ENCODE measurements at places on chromosomes 16 and 17.

GRCh38 chr17:38947189-38947588, 20.0 kb downstream of the FBXO47 start:
- no peak for DNase-seq

- DNase-seq, result no peak
Measured at GRCh38 chr17:81287152-81287551, 8.0 kb downstream of the SLC38A10 start.

GRCh38 chr17:43608313-43608712, 53.4 kb downstream of the MEOX1 start:
- peak; percentile 79 for DNase-seq

DNA sequence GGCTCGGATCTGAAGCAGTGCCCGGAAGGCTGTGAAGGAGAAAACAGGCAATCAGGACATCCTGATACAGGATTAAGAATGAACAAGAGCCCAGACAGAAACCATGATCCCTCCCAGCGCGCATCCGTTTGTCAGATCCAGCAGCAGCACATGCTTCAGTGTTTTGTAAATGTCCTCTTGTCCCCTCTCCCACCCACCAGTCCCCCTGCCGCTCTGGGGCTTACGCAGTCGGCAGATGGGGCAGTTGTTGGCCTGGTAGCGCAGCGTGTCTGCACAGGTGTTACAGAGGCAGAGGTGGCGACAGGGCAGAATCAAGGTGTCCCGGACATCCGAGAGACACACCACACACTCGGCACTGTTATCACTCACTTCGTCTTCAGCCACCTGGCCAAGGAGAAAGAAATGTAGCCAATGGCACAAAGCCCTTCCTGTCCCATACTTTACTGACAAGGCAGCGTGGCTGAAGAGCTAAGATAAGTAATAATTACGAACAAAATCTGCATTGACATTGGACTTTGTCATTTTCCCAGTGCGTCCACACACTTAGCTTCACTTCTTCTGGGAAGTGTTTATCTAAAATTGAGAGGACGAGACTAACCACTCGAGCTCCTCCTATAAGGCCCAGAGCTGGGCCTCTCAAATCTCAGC, 20.7 kb upstream of the FOXJ1 start:
- DNase-seq, result no peak

DNA sequence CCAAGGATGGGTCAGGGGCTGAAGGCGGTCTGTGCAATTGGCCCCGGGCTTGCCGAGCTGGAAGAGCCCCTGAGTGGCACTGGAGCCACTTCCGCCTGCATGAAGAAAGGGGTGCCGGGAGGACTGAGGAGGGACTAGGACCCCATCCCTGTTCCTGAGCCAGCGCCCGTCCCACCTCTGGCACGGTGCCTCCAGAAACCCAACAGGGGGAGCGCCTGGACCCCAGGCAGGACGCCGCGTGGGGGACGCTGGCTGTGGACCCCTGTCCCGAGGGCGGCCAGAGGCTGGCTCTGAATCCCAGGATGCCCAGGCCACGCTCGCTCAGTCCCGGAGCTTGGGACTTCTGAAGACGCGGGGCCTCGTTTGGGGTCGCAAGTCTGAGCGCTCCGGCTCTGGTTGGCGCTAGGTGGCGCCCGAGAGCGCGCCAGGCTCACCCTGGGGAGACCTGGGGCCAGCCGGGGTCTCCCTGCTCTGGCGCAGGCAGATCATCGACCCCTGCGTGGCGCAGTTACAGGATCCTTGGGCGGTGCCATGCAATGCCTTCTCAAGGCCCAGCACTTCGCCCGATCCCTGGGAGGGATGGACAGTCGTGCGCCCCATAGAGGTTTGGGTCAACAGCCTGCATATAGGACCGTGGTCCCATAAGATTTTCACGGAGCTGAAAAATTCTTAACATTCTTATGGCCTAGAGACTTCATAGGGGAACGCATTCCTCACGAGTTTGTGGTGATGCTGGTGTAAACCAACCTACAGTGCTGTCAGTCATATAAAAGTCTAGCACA, 58.5 kb upstream of the CREBBP start:
- peak; percentile 63 for DNase-seq

DNA sequence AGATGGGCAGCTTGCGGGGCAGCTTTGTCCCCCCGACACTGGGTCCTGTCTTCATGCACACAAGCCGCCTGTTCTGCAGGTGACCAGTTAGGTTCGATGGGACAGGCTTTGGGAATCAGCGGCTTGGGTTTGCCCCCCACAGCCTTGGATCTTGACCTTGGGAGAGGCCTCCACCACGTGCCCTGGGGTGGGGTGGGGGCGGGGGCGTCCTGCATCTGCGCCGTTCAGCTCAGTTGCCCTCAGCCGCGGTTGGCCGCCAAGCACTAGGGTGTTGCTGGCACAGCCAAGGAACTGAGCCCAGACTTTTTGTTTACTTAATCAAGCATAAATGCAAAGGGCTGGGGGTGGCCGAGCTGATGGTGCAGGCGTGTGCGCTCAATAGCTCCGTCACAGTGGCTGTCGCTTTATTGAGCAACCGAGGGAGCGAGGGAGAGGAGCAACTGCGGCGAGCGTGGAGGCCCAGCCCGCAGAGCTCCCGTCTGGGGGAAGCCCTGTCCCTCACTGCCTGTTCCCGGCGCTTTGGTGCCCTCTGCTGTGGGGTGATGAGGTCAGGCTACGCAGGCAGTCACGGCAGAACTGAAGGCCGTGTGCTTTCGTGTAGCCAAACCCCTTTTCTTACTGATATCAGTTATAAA, 33.9 kb downstream of the JPH3 start:
- DNase-seq, result peak; percentile 85

- no peak for DNase-seq
Measured at GRCh38 chr16:30761427-30761927, 385 bp downstream of the CFAP119 start.

DNA sequence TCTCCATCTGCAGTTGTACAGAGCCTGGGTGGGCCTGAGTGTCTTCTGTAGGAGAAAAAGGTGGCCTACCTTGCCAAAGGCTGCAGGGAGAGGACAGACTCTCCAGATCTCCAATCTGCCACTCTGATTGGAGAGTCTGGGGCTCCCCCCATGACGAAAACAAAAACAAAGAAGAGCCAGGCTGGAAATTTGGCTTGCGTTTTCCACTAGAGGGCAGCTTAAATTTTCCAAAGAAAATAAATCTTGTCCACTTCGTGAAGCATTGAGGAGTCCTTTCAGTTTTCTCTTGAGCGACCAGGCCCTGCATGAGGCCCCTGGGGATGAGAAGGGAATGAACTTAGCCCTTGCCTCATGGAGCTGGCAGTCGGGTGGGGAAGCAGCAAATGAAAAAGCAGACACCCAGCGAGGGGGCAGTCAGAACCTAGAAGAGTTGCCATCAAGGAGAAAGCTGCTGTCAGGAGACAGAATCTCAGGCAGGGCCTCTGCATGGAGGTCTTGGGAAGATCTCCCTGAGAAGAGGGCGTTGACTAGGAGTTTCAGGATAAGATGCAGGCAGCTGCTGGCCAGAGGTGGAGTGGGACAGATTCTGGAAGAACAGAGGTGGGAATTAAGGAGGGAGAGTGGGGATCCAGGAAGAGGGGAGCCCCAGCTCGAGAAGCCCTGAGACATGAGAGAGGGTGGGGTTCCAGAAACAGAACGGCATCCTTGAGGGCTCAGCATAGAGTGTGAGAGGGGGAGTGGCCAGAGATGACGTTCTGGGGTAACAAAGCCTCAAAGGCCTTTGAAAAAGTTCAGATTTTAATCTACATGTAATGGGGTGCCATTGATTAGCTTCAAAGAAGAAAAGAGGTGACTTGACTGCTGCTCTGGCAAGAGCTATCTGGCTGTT, 8.4 kb upstream of the SHCBP1 start:
- no peak for DNase-seq

GRCh38 chr16:56347166-56347565, 78.2 kb downstream of the AMFR start:
- no peak for DNase-seq

- peak; percentile 36 for DNase-seq
Measured at GRCh38 chr17:29291163-29291752, 2.7 kb downstream of the NUFIP2 start.

DNA sequence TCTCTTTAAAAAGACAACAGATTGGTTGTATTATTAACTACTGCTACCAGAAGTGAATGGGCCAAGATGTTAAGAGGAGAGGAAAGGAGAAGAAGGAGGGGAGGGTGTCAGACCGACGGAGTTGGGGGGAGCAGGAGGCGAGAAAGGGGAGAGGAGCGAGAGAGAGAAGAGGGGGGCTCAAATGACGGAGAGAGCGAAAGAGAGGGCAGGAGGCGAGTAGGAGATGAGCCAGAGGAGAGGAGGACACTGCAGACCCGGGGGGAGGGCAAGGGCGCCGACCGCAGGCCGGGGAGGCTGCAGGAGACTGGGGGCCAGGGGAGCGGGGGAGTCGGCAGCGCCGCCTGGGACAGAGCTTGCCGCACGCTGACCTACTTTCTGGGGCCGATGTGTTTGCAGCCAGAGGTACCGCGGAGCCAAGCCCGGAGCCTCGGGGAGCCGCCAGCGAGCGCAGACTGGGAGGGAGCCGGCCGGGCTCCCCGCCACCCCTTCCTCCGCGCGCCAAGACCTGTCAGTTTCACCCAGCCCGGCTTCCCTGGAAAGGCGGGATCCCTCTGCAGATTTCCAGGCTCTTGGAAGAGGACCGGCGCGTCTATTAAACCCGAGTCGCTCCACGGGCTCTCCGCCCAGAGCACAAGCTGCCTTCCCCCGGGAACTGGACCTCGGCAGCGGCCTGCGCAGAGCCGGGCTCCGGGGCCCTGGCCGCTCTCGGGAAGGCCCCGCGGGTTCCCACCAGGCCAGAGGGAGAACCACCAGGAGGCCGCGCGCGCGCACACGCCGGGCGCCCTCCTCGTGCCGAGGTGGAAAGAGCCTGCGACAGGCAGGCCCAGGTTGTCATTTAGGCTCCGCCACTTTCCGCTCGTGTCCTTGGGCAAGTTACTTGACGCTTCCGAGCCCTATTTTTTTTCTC, 74.6 kb downstream of the CMC2 start:
- DNase-seq, result peak; percentile 16

DNA sequence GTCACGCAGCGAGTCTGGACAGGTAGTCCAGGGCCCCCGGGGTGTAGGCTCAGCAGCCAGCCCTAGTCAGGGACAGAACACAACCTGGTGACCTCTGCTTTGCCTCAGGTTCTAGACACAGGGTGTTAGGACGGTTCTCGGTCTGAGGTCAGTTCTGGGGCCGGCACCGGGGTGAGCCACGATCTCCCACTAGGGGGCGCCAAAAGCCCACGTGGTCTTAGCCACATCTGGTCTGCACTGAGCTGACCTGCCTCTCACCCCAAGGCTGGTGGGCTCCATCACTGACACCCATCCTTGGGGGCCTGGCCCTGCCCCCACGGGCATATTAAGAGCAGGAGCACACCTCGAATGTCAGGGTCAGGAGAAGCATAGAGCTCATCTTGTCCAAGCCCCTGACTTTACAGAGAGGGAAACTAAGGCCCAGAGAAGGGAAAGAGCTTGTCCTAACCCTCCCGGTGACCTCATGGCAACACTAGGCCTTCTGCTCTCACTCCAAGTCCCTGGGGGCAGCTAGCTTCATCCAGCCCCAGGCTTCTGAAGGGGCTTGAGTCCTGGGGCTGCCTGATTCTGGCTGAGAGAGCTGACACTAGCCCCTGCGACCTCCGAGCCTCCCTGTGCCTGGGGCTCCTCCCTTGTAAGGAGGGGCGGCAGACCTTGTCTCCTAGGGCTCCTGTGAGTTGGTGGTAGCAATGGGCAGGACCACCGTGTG, 9.0 kb downstream of the SLC5A10 start:
- DNase-seq, result peak; percentile 81

- DNase-seq, result no peak
Measured at GRCh38 chr16:67226295-67226803, 581 bp upstream of the TMEM208 start.

GRCh38 chr16:71328151-71328550, 30.4 kb upstream of the CALB2 start:
- no peak for DNase-seq
